Fibroblast of skin of abdomen (primary cell): ENCODE measurements at places on chromosomes 6 and 20.

- DNase-seq, result peak; percentile 42
Observed at GRCh38 chr6:143368426-143368825, 82.1 kb downstream of the ADAT2 start.

DNA sequence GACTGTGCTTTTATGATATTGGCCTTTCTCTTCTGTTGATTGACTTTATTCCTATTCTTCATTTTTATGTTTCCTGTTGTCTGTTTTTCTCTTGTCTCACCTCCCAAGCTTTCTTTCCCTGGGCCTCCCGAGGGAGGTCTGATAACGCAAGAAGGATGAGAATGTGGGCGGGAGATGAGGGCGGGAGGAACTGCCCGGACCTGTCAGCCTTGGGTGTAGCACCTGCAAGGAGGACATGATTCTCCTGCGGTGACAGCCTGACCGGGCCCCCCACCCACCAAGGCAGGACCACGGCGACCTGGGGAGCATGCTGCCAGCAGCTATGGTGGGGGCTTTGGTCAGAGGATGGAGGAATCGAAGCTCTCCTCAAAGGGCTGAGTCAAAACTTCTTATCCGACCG, 86.9 kb downstream of the PLEKHG1 start:
- DNase-seq, result no peak

- no peak for DNase-seq
Observed at GRCh38 chr20:5544712-5545111, 205.5 kb upstream of the SHLD1 start.

DNA sequence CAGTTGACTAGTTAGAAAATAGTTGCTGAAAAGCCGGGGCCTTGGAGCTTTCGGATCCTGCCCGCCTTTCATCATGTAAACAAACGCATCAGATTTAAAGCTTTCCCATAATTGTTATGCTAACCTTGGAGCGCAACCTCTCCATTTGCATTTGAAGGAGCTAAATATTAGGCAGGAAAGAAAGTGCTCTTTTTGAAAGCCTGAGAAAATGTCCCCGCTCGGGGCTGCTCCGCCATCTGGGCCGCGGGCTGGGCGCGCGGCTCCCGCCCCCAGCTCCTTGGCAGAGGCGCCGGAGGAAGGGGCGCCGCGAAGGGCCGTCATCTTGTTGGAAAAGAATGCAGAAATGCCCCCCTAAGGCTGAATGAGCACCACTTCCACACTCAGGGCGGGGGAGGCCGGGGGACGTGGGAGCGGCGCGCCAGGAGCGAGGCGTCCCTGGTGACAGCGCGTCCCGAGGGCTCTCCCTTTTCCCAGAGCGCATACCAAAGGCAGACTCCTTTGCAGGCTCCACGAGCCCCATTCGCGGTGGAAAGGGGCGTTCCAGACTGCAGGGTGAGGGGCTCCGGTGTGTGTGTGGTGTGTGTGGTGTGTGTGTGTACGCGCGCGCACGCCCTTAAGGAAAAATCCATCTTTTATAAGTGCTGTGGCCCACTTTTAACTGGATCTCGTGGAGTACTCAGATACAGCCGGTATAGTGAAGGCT, 145.6 kb upstream of the ID4 start:
- peak; percentile 17 for DNase-seq

- peak; percentile 71 for DNase-seq
Observed at GRCh38 chr6:45759472-45759810, 256.2 kb downstream of the CLIC5 start.

DNA sequence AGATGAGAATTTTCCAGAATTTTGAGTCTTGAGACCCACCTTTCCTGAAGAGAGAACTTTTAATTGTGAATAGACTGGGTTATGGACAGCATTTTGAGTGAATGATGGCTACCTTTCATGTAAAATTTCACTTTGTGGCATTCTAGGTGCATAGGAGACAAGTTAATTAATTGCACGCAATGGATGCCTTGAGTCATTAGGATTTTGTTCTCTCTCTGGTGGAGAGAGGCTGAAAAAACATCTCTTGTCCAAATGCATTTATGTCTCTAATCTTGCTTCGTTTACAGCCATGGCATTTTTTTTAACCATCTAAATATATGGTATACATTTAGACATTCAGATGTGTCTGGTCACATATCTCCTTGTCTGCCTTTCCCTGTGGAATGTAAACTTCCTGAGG, 3.1 kb downstream of the RHAG start:
- DNase-seq, result no peak

DNA sequence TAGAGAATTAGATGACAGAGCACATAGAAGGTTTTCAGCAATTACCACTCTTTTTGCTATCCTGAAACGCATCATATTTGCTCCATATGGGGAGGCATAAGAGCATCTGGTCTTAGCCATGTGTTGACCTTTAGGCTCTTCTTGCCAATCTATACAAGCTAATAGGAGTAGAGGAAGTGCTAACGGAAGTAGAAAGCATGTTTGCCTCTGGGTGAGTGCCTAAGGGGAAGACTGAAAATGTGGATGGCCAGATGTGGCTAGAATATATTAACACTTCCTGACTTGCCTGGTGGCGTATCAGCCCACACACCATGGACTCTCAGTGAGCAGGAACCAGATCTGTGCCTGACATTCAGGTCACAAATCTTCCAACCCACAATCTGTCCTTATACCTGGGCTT, 136.3 kb downstream of the LRRC1 start:
- no peak for DNase-seq

GRCh38 chr6:48222241-48222640, 111.2 kb upstream of the PTCHD4 start:
- DNase-seq, result no peak

GRCh38 chr6:1665214-1665613, 55.5 kb downstream of the FOXC1 start:
- DNase-seq, result no peak

GRCh38 chr20:32784369-32785080, 22.3 kb downstream of the DNMT3B start:
- DNase-seq, result peak; percentile 11

- DNase-seq, result no peak
Observed at GRCh38 chr6:157455731-157456523, 74.9 kb downstream of the ZDHHC14 start.

DNA sequence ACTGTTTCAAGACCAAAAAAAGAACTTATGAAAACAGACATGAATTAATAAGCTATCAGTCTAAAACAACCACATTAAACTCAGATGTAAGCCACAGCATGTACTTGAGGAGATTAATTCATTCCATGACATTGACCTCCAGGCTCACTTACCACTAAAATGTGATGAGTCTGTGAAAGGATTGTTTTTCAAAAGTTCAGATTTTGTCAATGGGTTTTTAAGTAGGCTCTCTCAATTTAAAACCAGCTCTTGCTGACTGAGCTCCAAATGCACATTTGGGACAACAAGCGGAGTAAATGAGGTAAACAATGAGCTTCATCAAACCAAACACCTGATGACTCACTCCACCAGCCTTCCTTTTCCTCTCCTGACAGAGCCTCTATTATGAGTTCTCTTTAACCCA, 197.0 kb downstream of the SIM1 start:
- DNase-seq, result peak; percentile 82

GRCh38 chr6:125942672-125943527, 13.7 kb upstream of the HINT3 start:
- DNase-seq, result peak; percentile 24

DNA sequence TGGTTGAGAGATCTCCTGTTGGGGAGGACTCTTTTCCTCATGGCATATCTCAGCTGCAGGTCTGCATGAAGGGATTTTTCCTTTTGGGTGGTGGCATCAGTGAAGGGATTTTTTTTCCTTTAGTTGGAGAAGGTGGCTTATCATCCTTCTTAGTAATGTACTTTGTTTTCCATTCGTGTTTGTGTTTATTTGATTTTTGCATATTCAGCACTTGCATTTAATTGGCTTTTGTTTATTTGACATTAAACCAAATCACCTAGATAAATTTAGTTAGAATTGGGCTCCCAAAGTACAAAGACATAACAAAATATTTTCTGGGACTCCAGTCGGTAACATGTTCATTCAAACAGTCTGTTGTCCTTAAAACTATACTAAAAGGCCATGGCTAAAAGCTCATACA, 56.2 kb upstream of the MANEA start:
- no peak for DNase-seq

DNA sequence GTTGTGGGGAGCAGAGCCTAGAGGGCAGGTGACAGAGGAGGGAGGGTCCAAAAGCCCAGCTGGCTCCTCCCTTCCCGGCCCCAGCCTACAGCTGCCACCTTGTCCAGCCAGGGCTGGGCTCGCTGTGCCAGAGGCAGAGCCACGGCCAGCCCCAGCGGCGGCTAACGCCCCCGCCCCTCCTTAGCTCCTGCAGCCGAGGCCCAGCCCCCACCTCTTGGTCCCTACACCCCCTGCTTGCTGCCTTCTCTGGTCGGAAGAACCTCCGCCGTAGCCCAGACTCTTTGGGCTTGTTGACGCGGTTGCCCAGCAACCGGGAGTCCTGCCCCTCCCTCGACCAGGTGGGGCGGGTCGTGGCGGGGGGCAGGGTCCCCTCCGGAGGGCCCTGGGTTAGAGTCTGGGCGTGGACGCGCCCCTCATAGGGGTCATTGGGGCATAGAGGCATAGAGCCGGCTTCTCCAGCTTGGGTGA, 521 bp upstream of the LKAAEAR1 start:
- DNase-seq, result no peak

- peak; percentile 44 for DNase-seq
Observed at GRCh38 chr6:74277777-74278186, 581.8 kb downstream of the CD109 start.

- DNase-seq, result no peak
Observed at GRCh38 chr20:35085477-35086225, 7.0 kb downstream of the TRPC4AP start.

GRCh38 chr6:89140347-89141156, 5.3 kb upstream of the PM20D2 start:
- DNase-seq, result peak; percentile 34

DNA sequence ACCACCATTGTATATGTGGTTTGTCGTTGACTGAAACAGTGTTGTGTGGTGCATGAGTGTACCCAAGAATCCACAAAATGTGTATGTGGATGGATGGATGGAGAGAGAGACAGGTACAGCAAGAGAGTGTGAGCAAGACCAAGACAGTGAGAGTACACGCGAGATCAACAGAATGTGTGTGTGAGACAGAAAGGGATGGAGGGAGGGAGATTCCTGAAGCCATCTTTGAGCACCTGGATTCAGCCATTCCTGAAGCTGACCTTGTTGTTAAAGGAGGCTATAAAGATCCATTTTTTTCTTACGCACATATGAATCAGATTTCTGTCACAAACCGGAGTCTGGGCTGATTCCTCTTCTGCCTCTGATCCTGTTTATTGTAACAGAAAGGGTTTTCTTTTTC, 64.1 kb downstream of the TFAP2C start:
- DNase-seq, result no peak

DNA sequence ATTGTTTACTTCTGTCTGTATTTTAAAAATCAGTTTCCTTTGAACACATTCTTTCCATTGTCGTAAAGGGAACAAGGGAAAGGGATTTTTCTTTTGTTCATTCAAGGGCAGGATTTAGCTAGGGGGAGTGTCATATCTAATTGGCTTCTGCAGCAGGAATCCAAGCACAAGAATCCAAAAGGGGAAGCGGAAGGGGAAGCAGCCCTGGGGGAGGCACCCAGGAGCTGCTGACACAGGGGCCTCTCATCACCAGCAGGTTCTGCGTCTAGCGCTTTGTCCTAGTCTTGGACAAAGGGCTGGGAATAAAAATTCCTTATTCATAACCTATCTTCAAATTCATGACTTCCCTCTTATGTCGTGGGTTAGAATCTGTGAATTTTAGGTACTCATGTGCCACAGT, 13.7 kb downstream of the RIPK1 start:
- no peak for DNase-seq

GRCh38 chr6:11734861-11735613, 43.6 kb downstream of the ADTRP start:
- DNase-seq, result no peak

- DNase-seq, result no peak
Observed at GRCh38 chr6:111688331-111688730, 82.7 kb upstream of the TRAF3IP2 start.

GRCh38 chr6:24284006-24284405, 73.9 kb downstream of the DCDC2 start:
- DNase-seq, result no peak

DNA sequence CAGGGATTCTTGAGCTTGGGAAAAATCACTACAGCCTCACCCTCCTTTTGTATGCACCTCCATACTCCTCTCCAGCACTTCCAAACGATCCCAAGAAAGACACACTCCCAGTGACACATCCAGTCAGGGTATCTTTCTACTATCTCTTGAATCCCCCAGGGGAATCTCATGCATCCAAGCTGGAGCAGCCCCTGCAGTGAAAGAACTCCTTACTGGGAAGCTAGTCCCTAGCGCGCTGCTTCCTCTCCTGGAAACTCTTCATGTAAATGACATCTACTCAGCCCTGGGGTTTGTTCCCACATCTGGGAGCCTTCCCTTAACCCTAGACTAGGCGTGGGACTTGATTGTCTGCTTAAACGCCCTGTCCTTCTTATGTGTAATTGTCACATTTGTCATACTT, 329.1 kb upstream of the QKI start:
- no peak for DNase-seq

- DNase-seq, result no peak
Observed at GRCh38 chr6:17292600-17293133, 11.5 kb downstream of the RBM24 start.

GRCh38 chr20:42338294-42339201, 720.4 kb upstream of the CHD6 start:
- no peak for DNase-seq

GRCh38 chr6:37619641-37620040, 78.0 kb downstream of the MDGA1 start:
- no peak for DNase-seq

- no peak for DNase-seq
Observed at GRCh38 chr6:157068691-157069324, 254.5 kb downstream of the TMEM242 start.

GRCh38 chr6:82217018-82217586, 30.4 kb downstream of the IBTK start:
- DNase-seq, result no peak

GRCh38 chr6:124993327-124993726, 31.1 kb downstream of the RNF217 start:
- DNase-seq, result no peak

GRCh38 chr6:149046164-149046821, 271.2 kb upstream of the TAB2 start:
- DNase-seq, result no peak

DNA sequence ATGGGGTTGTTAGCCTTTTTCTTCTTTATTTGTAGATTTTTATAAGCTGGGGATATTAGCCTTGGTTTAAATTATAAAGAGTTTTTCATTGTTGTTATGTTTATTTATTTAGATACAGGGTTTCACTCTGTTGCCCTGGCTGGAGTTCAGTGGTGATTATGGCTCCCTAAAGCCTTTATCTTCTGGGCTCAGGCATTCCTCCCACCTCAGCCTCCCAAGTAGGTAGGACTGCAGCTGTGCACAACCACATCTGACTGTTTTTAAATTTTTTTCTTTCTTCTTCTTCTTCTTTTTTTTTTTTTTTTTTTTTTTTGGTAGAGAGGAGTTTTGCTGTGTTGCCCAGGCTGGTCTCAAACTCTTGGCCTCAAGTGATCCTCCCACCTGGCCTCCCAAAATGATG, 80.9 kb downstream of the UBE3D start:
- DNase-seq, result no peak

GRCh38 chr6:43516367-43516696, 394 bp downstream of the YIPF3 start:
- DNase-seq, result no peak
